ENCODE measurements at places on chromosomes 7 and 10.

DNA sequence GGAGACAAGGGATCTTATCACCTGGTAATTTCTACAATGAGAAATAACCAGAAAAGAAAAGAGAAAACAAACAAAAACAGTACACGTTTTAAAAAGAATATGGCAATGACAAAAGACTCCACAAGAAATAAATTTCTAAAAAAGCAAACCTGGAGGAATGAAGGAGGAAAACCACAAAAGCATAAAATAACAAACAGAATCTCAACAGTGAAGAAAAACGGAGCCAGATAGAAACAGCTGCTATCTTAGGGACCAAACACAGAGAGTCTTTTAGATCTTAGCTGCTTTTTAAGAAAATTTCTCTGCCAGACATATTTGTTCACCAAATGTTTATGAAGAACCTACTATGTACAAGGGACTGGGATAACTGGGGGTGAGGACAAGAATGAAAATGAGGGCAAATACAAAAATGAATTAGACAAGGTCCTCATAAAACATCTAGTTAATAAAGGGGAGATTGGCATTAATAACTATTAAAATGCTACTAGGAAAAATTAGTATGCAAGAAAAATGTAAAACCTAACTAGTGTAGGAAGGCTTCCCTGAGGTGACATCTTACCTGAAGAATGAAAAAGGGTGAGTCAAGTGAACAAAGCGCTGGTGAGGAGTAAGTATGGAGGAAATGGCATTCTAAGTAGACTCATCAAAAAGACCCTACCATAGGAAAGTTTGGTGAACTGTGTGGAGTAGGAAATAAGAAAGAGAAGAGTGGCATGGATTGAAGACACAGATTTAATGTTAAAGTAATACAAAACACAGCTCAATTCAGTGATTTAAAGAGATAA is 34.3 kb downstream of the WASL start:
- no peak for DNase-seq

GRCh38 chr10:119667562-119668328 is 16.6 kb downstream of the BAG3 start:
- no peak for DNase-seq

DNA sequence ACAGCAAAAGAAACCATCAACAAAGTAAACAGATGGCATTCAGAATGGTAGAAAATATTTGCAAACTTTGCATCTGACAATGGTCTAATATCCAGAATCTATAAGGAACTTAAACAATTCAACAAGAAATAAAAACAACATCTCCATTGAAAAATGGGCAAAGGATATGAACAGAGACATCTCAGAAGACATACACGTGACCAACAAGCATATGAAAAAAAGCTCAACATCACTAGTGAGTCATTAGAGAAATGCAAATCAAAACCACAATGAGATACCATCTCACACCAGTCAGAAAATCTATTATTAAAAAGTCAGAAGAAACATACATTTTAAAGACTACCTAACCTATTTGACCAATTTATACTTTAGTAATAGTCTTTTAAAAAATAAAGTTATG is 571.3 kb upstream of the NRG3 start:
- DNase-seq, result no peak

GRCh38 chr10:58529077-58529728 is 16.5 kb downstream of the BICC1 start:
- no peak for DNase-seq

DNA sequence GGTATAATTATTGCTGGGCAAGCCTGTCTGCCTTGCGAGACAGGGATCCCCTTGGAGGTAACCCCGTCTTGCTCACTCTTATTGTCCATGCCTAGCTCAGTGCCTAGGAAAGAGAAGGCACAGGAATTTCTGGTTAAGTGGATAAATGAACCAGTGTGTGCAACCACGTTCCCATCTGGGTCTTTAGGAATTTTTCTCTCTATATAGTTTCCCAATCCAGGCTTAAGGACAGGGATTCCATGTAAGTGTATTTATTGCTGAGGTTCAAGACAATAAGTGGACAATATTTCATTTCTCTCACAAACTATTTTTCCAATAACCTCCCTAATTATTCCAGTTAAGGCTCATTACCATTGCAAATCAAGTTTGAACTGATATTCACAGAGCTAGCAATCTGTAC is 8.9 kb upstream of the ADAM12 start:
- no peak for DNase-seq

DNA sequence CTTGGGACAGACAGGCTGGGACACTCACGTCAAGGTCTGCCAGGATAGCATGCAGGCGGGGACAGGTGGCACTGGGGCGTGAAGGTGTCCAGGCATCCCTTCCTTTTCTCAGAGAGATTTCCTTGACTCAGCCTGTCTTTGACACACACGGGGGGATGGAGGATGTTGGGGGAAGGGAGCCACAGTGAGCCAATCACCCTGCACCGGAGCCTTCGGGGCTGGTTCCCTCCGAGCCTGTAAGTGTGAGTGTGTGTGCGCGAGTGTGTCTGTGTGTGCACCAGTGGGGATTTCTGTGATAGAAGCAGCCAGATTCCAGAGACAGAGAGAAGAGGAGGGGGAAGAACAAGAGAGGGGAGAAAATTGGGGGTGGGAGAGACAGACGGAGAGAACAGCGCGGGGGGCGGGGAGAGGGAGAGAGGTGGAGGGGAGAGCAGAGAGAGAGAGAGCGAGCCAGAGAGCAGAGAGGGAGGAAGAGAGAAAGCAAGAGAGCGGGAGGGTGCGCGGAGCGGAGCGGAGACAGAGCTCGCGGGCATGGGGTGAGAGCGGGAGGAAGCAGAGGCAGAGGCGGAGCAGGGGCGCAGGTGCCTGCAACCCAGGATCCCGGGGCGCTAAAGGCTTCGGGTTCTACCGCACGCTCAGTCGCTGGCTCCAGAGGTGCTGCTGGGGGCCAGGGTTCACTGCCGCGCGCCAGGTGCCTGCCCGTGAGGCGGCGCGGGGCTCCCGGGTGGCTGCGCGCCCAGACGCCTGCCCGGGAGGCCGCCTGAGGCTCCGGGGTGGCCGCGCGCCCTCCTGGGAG is 466 bp upstream of the GPR26 start:
- no peak for DNase-seq

- DNase-seq, result no peak
These were observed 110.1 kb downstream of the JMJD1C start for GRCh38 chr10:63355682-63356081.

DNA sequence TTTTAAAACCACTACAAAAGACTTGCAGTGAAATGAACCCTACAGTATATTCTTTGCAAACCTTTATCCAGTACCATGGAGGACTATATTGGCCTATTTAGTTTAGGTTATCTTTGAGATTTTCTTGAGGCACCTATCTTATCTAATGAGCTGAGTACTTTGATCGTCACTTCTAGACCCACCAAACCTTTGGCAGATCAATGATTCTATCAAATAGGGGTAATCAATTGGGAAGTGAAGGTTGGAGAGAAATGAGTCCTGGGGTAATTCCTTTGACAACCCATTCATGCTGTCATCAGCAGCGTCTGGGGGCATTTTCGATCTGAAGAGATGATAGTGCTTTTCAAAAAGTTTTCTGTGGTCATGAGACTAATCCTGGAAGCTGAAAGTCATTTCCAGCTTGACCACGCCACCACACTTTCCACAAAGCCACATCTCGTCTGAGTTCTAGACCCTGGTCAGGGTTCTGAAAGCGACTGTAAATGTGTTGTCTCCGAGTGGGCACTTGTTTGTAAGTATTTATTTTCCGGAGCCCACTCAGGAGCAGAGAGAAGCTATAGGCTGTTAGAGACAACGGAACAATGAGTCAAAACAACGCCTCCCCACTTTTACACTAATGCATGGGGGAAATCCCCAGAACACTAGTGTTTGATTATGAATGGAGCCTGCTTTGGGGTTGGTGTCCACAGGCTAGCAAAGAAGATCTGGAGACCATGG is 4.8 kb downstream of the EGR2 start:
- DNase-seq, result peak; percentile 45

GRCh38 chr7:16028103-16028502 is 341.6 kb upstream of the MEOX2 start:
- DNase-seq, result no peak

DNA sequence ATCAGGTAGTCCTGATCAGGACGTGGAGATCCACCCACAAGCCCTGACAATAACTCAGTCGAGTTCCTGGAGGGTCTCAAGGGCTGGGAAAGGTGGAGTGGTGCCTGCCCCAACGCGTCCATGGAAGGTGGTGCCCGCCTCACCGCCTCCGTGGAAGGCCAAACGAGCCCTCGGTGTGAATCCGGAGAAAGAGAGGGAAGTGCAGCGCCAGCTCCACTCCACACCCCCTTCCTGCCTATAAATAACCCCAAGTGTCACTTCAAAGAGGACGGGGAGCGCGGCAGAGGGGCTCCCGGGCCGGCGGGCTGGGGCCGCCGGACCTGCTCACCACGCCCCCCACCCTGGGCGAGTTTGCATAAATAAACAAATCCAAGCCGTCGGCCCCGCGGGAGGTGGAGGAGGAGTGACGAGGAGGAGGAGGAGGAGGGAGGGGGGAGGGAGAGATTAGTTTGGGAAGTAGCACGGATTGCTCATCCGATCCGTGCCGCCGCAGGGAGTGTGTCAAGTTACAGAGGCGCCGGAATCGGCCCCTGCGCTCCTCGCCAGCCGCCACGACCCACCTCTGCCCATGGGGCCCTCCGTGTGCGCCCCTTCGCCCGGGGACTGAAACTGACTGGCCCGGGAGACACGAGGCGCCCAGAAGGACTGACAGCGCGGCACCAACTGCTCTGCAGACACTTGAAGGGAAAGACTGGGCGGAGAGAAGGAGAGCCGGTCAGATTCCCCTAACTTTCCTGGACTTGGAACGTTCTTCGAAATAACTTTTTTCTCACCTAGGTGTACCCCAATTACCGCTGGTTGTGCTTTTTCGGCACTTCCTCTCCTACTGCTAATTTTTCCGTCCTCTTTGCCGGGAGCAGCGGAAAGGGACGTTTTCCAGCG is at the start of gene COL13A1:
COL13A1 (plus strand) TSS at position 473 of the 882 bp plus-strand sequence. CDS start 518 bp downstream, outside the sequence.
- DNase-seq, result no peak

- no peak for DNase-seq
These were observed 65.6 kb downstream of the DOCK4 start for GRCh38 chr7:112140600-112140999.

GRCh38 chr7:98869027-98869596 is 702 bp downstream of the TMEM130 start:
- no peak for DNase-seq

DNA sequence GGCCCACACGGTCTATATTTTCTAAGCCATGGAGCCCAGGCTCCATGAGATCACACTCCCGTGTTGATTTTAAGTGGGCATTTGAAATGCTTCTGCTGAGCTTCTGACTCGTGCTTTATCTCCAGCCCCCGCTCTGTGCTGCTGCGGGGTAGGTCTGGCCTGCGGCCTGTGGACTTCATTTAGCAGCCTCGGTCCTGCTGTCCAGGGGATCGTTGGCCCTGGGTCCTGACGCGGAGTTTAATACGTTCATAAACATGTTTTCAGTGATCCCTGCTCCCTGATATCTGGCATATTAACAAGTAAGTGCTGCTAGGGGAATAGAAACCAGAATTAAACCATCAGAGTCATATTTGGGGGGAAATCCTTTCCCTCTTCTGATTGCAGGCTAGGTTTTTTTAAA is 540.3 kb upstream of the MGMT start:
- DNase-seq, result no peak

DNA sequence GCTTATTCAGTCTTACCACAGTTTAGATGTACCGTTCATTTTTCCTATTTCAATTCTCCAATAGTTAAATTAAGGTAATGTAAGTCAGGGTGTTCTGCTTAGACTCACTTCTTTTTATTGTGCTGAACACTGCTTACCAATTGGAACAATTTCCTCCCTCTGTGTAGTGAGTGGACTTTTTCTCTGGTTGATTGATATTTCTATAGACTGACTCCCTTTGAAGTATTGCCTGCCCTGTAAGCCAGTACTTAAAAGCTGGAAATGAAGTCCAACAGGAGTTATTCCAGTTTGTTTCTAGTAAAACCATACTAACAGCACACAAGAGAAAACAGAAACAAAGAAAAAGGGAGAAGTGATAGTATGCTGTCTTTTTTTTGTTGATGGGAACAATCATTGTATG is 1674.9 kb downstream of the REEP3 start:
- no peak for DNase-seq

GRCh38 chr7:96675548-96675947 is 34.1 kb downstream of the SEM1 start:
- DNase-seq, result no peak

GRCh38 chr10:77939561-77940001 is 13.0 kb upstream of the DLG5 start:
- DNase-seq, result no peak

DNA sequence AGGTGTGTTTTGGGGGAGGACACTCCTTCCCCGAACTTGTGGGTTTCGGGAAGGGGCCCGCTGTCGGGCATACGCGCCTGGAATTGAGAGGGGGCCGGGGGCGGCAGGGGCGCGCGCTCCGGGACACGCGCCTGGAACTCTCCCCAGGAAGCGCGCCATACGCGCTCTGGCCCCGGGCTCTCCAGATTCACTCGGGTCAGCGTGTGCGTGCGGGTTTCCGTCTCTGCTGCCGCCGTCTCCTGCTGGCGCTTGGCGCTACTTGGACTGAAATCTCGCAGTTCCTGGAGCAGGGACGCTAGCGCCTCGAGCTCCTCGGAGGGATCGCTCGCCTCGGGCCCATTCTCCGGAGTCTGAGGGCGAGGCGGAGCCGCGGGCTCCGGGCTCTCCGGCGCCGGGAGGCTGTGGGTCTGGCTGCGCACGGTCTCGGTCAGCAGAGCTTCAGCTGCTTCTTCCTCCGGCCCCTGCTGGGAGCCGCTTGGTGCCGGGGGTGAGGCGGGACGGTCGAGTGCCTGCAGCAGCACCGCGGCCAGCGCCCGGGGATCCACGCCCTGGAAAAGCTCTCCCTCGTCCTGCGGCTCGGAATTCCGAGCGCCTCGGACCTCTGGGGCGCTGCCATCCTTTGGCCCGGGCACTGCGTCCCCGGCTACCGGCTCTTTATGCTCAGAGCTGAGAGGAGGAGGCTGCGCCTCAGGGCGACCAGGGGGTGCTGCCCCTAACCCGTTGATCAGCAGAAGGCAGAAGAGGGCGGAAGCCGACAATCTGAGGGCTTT is 1.1 kb downstream of the VGF start:
- no peak for DNase-seq

DNA sequence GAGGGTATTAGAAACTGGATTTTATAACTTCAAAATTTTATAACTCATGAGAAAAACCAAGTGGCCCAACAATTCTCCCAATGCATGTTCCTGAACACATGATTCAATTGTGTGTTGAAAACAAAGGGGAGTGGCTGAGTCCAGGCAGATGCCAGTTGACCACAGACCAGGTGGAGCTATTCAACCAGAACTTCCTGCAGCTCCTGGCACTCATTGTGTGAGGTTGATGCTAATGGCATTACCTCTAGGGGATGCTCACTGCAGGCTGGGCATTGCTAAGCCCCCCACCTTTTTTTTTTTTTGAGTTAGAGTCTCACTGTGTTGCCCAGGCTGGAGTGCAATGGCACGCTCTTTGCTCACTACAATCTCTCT is 20.3 kb downstream of the MYOF start:
- no peak for DNase-seq

DNA sequence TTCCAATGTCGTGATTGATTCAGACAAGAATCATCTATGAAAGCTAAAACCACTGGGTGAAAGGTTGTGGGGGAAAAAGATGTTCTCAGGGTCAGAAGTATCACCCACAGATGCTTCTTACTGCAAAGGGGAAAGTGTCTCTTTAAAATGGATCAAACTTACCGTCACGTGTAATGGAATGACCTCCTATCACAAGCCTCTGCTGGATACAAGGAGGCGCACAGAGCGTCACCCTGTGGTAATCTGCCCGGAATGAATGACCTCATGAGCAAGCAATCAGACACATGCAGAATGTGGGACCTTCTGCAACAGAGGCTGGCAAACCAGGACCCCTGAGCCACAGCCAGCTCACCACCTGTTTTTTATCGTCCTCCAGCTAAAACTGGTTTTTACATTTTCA is 33.0 kb downstream of the WIPF3 start:
- no peak for DNase-seq

Data from CD4-positive, alpha-beta T cell treated with Interleukin-17A for 1 hour (primary cell).